ENCODE measurements at places on chromosomes 6 and 20.
A peak's percentile ranks its signal among the peaks of the same experiment; 100 is the strongest.

- H3K27ac ChIP-seq, result no peak overlapping the region
- H3K4me1 ChIP-seq, result no peaks in the 10 kb centered on the region
- DNase-seq, result no peak
These were observed 244.6 kb downstream of the HAO1 start for GRCh38 chr20:7695635-7696034.

DNA sequence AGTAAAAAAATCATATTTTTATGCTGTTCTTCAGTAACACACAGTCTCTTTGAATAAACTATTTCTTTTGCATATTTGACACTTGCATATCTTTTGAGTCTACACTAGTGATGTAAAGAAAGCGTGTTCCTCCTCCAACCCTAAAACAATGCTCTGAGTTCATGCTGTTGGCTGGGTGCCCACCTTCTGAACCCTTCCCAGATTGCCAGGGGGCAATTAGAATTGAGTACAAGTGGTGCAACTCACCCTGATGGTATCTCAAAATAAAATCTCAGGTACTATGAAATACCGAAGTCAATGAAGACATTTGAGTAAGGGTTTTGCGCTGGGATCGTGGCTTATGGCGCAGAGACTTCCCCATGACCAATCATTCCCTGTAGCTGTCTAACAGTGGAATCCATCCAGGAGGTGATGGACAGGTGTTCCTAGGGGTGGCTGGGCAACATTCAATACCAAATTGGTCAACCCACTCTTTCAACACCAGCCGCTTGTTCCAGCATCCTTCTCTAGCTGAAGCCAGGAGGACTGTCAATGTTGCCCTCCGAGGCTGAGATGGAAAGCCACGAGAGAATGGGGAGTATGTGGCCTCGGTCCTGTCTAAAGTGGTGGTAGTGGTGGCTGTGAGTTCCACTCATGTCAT lies 94.4 kb upstream of the ZNFX1 start:
- peaks cover 10% of the 10 kb centered on the region for H3K4me1 ChIP-seq
- no peak overlapping the region for H3K27ac ChIP-seq
- H3K4me3 ChIP-seq, result no peak overlapping the region
- no peaks in the 10 kb centered on the region for H3K27me3 ChIP-seq
- no peak for DNase-seq
- peaks cover 15% of the 10 kb centered on the region for H3K36me3 ChIP-seq

DNA sequence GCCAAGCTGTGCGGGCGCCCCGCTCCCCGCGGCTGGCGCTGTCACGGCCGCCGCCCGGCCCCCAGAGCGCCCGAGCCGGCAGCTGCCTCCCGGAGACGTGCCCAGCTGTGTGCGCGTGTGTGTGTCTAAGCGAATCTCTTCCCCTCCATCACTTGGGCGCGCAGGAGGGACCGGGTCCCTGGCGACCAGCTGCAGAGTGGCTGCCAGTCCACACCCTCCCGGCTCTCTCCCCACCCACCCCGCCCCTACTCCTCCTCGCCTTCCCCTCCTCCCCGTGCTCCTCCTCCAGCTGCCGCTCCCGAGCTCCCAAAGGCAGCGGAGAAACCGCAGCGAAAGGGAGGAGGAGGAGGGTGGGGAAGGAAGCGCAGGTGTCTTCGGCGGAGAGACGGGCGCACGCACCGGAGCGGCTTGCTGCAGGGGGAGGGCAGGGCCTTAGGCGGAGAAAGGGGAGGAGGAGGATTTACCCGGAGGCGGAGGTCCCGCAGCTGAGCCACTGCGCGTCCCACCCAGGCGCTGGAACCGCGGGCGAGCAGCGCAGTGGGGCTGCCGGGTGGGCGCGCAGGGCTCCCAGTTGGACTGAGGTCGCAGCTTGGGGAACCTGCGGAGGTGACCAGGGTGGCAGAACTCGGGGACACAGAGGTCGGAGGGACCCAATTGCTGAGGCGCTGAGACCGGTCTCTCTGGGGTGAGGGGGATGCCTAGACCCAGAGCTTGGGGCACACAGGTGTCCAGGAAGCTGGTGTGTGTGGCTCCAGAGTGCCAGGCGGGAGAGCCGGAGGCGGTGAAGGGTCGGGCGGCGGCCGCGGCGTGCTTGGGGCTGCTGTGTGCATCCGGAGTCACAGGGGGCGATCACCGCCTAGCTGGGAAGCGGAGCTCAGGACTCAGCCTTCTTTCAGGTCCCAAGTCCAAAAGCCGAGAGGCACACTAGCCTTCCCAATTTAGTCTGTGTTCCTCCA lies at the start of gene HS3ST5:
Gene HS3ST5, minus strand, starts transcription at position 198 of the 956 bp plus-strand sequence. CDS start 280,178 bp downstream, outside the sequence.
- H3K36me3 ChIP-seq, result no peaks in the 10 kb centered on the region
- H3K4me3 ChIP-seq, result peak within 1 kb of the TSS; percentile 55
- H3K27ac ChIP-seq, result no peak within 1 kb of the TSS

GRCh38 chr20:52577696-52578095 lies 386.1 kb upstream of the ZFP64 start:
- no peak overlapping the region for H3K4me3 ChIP-seq
- no peak for DNase-seq
- no peaks in the 10 kb centered on the region for H3K4me1 ChIP-seq
- H3K27me3 ChIP-seq, result no peaks in the 10 kb centered on the region
- no peak overlapping the region for H3K27ac ChIP-seq
- H3K36me3 ChIP-seq, result no peaks in the 10 kb centered on the region

DNA sequence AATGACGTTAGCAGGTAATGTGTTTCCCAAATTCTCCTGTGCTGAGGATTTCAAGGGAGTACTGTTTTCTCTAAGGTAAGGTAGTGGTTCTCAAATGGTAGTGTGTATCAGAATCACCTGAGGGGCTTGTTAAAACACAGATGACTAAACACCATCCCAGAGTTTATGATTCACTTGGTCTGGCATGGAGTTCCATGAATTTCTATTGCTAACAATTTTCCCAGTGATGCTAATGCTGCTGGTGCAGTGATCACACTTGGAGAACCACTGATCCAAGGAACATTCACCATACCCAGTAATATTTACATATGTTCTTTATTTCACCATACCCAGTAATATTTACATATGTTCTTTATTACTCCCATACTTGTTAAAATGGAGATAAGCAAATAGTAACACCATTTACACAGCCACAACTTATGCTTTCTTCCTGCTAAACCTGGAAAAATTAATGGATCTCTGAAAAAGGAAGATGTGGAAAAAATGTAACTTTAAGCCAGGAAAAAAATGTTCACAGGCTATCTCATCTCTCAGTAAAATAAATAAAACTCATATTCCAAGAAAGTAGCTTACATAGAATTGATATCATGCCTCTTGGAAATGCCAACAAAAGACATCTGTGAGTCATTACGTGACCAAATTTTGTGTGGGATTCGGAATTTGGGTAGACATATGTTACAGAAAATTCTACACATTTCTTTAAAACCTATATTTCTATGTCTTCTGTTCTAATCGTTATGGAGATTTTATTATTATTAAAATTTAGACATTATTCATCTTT lies 129.5 kb downstream of the MMUT start:
- H3K27ac ChIP-seq, result no peak overlapping the region
- no peak for DNase-seq
- H3K4me1 ChIP-seq, result no peaks in the 10 kb centered on the region
- no peak overlapping the region for H3K4me3 ChIP-seq
- no peaks in the 10 kb centered on the region for H3K36me3 ChIP-seq
- H3K27me3 ChIP-seq, result no peaks in the 10 kb centered on the region

- no peak overlapping the region for H3K27ac ChIP-seq
- DNase-seq, result no peak
- H3K4me1 ChIP-seq, result no peaks in the 10 kb centered on the region
- no peaks in the 10 kb centered on the region for H3K27me3 ChIP-seq
- no peaks in the 10 kb centered on the region for H3K36me3 ChIP-seq
- H3K4me3 ChIP-seq, result no peak overlapping the region
These were observed 111.9 kb downstream of the DNAH8 start for GRCh38 chr6:38827024-38827423.

DNA sequence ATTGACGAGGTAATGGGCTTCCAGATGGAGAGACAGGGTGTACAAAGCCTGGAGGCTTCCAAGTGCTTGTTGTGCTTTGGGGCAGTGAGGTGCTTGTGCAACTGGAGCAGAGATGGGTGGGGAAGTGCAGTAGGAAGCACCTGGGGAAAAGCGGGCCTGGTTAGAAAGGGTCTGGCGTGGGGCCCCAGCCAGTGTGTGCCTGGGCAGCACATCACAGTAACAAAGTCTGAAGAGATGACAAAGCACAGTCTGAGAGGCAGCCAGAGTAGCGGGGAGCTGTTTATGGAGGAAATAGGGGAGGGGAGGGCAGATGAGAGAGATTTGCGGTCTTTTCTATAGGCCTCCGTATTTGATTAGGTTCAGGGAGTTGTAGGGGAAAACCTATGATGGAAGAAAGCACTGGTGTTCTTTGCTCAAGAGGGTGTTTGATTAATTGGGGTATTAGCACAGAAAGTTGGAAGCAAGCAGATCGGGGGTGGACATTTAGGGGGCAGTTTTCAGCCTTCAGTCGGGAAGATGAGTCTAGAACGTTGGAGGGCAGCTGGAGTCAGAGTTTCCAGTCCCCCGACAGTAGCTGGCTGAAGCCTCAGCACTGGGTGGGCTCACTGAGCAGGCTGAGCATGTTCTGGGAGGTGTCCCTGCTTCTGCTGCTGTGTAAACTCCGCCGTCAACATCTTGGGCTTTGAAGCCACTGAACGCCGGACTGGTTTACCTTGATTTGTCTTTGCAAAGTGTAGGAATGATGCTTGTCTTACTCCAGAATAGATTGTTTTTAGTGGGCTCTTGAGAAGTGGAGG lies 15.5 kb upstream of the MROH8 start:
- no peak overlapping the region for H3K27ac ChIP-seq
- H3K4me1 ChIP-seq, result peaks cover 32% of the 10 kb centered on the region
- no peak overlapping the region for H3K4me3 ChIP-seq
- no peak for DNase-seq

- no peaks in the 10 kb centered on the region for H3K27me3 ChIP-seq
- H3K27ac ChIP-seq, result no peak overlapping the region
- H3K36me3 ChIP-seq, result no peaks in the 10 kb centered on the region
These were observed 109.5 kb downstream of the MYLK4 start for GRCh38 chr6:2641044-2641725.

DNA sequence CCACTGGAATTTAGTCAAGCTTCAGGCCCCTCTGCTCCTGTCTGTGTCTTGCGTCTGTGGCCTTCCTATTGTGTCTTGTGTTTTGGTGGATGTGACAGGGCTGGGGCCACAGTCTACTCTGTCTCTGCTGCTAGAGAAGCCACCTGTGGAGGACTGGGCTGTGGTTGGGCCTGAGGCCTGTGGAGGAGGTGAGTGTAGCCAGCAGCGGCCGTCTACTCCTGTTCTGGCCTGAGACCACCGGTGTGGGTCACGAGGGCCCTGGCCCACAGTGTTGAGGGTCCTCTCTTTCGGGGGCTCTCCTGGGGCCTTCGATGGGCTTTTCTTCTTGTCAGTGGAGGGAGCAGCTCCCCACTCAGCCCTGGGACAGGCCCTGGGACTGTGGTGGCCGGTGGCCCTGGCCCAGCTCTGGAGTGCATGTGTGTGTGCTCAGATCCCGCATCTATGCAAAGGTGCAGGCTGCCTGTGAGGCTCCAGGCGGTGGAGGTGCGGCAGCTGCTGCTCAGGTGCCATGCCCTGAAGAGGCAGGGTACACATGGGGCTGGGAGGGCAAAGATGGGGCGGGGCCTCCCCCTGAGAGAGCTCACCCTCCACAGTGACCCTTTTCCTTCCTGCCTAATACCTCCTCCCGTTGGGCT lies 20.8 kb downstream of the SDCBP2 start:
- H3K27me3 ChIP-seq, result no peaks in the 10 kb centered on the region
- H3K4me3 ChIP-seq, result no peak overlapping the region
- peaks cover 22% of the 10 kb centered on the region for H3K36me3 ChIP-seq
- peaks cover 4% of the 10 kb centered on the region for H3K4me1 ChIP-seq

- DNase-seq, result no peak
- H3K27ac ChIP-seq, result no peak overlapping the region
- H3K4me3 ChIP-seq, result no peak overlapping the region
- no peaks in the 10 kb centered on the region for H3K4me1 ChIP-seq
These were observed 349.8 kb upstream of the ARID1B start for GRCh38 chr6:156427345-156427744.

DNA sequence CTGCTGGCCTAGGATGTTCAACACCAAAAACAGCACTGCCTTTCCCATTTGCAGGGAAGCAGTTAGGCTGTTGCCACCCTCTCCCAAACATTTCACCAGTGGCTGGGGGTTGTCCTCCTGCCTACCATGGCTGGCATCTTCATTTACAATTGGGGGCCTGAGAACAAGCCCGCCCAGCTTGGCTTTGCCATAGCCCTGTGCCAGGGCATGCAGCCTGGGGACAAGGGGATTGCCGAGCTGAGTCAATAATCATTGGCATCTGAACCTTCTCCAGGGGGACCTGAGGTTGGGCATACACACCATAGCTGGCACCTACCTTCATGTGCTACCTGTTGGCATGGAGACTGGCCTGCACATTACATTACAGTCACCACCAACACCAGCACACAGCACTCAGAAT lies 345.1 kb downstream of the KHDRBS2 start:
- no peaks in the 10 kb centered on the region for H3K36me3 ChIP-seq
- H3K4me1 ChIP-seq, result no peaks in the 10 kb centered on the region
- H3K27ac ChIP-seq, result no peak overlapping the region
- H3K27me3 ChIP-seq, result no peaks in the 10 kb centered on the region
- no peak for DNase-seq

GRCh38 chr6:95767897-95768463 lies 190.6 kb downstream of the MANEA start:
- H3K4me3 ChIP-seq, result no peak overlapping the region
- H3K27me3 ChIP-seq, result no peaks in the 10 kb centered on the region
- H3K4me1 ChIP-seq, result no peaks in the 10 kb centered on the region
- H3K36me3 ChIP-seq, result no peaks in the 10 kb centered on the region

DNA sequence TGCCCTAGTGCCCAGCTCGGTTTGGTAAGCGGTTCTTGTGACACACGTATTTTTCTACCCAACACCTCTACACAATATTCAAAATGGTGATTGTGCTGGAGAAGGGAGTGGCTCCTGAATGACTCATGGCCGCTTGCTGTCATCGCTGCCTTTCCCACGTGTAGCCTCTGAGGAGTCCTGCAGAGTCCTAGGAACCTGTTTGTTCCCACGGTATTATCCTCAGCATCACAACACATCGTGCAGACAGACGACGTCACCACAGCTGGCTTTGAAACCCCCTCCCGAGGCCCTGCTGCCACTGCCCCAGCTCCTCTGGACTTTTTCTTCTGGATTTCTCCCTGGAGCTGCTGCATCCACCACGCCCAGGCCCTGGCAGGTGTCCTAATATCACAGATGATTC lies 353.5 kb downstream of the SMOC2 start:
- no peaks in the 10 kb centered on the region for H3K36me3 ChIP-seq
- peak; percentile 70 for DNase-seq
- H3K27ac ChIP-seq, result no peak overlapping the region
- no peak overlapping the region for H3K4me3 ChIP-seq

- no peak overlapping the region for H3K4me3 ChIP-seq
- H3K27ac ChIP-seq, result no peak overlapping the region
- H3K4me1 ChIP-seq, result no peaks in the 10 kb centered on the region
- H3K27me3 ChIP-seq, result no peaks in the 10 kb centered on the region
- no peaks in the 10 kb centered on the region for H3K36me3 ChIP-seq
These were observed 68.2 kb downstream of the KHDC1L start for GRCh38 chr6:73156793-73157767.

DNA sequence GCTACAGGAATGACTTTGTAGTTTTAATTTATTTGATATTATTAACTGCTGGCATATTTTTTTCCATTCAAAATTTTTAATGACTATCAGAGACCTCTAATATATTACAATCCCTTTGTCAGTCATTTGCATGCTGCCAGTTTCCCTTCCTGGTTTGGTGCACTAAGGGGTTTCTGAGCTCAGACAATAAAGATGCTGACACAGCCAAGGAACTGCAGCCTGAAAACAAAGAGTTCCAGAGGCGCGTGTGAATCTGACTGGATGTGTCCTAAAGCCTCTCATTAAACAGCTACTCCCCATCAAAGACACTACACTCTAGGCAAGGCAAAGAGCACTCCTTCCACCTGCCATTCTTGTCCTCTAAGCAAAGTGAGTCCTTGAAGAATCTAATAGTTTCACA lies 116.8 kb upstream of the DST start:
- H3K4me3 ChIP-seq, result no peak overlapping the region
- DNase-seq, result no peak
- no peaks in the 10 kb centered on the region for H3K27me3 ChIP-seq
- H3K36me3 ChIP-seq, result no peaks in the 10 kb centered on the region

All from esophagus muscularis mucosa (tissue), 4 donors.